GM13977 (cell line): ENCODE measurements at places on chromosomes 6 and 20.

GRCh38 chr20:59235226-59235625, 65.2 kb upstream of the EDN3 start:
- no peak for DNase-seq

DNA sequence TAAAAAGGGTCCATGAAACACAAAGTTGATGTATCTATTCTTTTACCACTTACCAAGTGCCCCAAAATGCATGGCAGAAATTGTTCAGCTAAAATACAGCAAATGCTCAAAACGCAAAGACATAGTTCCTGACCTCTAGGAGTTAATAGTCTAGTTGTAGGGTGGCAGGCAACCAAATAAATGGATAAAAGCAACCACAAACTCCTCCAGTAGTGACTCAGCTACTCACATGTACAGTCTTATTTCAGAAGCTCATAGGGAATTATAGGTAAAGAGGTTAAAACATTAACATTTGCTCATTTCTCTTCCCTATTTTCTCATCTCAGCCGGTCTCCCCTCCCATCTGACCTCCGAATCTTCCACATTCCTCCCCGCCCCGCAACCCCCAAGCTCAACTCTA, 143.9 kb upstream of the INSM1 start:
- DNase-seq, result no peak

DNA sequence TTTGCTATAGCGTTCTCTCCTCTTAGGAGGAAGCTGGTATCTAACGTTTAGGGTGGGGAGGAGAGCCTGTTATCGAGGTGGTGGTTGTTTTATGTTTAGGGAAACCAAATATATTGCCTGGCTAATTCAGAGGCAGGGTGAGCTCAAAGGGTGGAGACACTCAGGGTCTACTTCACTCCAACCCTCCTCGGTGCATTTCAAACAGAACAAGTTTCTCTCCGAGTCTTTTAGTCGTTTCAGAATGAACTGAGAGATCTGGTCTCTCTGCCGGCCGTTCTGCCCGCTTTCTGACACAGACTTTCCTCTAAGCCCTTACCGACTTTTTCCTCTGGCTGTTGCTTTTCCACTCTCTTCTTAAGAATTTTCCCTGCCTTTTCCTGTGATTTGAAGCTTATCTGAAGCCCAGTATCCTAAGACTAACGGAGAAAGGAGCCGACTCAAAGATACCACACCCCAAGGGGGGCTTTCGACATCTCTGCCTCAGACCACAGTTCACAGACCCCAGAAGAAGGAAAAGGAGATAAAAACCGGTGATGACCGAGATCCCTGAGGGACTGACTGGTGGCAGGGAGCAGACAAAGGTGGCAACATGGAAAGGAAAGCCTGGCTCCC, 865 bp downstream of the STK38 start:
- DNase-seq, result peak; percentile 40

GRCh38 chr20:47252879-47253307, 103.6 kb downstream of the ZMYND8 start:
- no peak for DNase-seq

DNA sequence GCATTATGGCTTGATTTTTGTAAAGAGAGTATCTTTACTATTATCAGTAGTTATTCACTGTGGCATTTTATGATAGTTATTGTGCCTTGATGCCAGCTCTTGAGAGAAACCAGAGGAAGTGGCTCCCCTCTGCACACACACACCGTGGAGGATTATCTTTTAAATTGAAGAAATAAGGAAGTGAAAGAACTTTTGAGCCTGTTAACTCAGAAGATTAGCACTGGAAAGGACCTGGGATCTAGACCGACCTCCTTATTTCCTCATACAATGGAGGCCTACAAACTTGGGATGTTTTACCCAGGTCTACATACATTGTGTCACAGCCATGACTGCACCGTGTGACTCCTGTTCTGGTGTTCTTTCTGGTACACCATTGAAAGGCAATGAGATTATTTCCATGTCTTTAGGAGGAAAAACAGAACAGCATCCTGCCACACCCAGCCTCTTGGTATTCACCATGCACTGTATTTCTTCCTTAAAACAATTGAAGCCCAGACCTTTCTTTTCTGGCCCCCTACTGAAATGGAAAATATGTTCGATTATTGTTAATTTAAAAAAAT, 40.6 kb downstream of the HECA start:
- DNase-seq, result no peak
